Common myeloid progenitor, CD34-positive (primary cell): ENCODE measurements at places on chromosomes 3 and 15.
A peak's percentile ranks its signal among the peaks of the same experiment; 100 is the strongest.

- DNase-seq = peak; percentile 62
Measured at GRCh38 chr3:71006810-71007785, 576.4 kb downstream of the FOXP1 start.

DNA sequence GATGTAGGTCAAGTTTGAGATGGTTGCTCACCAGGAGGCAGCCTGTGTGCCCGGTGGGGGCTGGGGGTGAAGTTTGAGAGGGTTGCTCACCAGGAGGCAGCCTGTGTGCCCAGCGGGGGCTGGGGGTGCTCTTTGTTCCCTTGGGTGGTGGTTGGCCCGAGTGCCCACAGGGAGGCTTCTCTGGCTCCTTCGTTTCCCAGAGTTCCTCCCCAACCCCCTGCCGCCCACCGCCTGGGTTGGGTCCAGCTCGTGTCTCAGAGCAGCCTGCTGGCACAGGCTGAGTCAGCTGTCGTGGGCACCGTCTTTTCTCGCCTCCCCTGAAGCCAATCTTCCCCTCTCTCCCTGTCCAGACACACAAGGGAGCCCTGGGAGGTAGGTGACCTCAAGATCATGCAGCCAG lies 3.1 kb downstream of the APBA2 start:
- DNase-seq = no peak

GRCh38 chr3:103589770-103590169 lies 1155.0 kb downstream of the ZPLD1 start:
- DNase-seq = no peak

DNA sequence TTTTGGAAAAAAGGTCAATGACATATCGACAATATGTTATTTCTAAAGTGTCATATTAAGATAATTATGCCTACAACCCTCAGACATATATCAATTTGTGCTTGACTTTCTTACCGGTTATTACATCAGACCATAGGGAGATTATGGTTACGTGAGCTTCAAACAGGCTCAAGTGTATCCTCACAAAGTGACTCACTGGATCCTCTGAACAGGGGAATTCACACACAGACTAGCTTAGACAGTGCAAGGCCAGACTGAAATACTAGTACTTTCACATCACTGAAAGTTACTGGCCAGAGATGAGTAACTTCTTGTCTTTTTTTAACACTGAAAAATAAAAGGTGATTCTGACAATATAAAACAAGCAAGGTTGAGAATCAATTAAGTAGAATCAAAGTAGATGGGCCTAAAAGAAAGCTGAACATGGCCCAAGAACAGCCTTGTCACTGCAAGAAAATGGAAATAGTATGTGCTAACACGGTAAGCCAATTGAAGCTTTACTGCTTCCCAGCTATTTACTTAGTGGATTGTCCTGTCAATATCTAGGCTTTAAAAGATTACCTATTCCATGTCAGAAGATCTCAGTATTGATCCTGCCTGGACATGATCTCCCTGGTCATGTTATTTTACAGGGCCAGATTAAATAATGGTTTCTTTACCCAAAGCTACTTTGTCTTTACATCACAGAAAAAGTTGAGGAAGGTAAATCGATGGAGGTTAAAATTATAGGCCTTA lies 848.6 kb downstream of the ROBO1 start:
- DNase-seq = no peak

DNA sequence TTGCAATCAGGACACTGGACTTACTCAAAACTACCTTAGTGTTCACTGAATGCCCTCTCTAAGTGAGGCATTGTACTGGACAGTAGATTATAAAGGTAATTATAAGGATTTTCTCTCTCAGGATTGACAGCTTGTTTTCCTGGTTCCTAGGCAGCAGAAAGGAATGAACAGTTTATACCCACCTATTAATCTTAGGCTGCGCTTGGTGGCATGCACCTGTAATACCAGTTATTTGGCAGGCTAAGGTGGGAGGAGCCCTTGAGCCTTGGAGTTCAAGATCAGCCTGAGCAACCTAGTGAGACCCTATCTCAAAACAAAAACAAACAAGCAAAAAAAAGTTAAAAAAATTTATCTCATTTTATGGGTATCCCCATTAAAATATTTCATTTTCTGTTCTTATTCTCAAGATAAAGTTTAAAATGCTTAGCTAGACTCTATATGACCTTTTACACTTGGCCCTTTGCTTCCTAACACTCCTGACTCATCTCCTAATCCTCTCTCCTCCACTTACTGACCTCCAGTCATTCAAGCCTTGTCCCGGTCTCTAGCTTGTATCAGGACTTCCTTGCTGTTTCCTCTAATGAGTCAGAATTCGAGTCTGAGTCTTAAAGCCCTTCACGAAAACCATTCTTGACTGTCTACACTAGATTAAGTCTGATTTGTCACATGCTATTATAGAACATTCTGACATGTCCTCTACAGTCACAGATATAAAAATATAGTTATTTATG lies 348.6 kb downstream of the NLGN1 start:
- DNase-seq = peak; percentile 37

DNA sequence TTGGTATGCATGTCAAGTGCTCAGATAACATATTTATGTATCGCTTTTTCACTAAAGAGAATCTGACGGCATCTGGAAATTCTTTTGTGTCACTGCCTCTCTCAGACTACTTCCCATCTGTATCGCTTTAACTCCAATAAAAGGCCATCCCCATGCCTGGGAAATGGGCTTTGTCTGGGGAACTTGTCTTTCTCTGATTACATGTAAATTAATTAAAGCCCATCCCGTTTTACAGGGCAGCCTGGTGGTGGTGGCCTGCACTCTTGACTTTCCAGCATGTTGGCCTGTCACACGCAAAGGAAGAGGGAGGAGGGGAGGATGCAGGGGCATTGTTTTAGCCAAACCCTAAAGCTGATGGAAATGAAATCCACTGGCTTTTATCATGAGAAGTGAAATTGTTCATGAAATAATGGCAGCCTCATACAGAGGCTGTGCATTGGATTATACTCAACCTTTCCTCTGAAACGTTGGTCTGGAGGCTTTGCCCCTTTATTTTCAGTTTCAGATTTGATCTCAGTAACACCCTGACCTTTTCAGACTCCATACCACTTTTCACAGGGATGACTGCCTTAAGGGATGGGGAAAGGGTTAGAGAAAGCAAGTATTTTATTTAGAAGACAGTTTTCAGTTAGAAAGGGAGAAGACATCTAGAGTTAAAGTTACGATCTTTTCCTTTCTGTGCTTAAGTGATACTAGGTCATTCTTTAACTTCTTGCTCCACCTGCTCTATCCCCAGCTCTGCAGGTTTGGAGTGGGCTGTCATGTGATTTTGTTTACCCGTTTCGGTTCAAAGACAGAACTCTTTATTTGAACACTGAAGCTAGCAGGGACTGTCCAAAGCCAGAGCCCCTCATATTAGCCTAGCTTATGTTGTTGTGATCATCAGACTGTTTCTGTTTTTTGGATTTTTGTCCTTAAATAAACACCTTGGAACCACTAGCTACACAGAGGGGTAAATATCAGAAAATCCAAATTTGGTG lies 94.6 kb upstream of the CTDSPL start:
- no peak for DNase-seq

DNA sequence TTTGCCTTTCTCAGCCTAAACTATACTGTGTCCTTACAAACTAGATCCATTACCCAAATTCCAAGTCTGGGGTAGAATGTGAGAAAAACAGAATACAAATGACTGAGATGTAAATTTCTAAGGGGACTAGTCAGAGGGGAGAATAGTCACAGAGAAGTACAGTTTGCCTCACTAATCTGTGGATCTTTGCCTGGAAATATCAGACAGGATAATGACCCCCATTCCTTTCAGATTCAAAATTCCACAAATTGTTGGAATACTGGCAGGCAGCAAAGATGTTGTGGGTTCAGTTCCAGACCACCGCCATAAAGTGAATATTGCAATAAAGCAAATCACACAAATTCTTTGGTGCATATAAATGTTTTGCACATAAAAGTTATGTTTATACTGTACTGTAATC lies 762.8 kb upstream of the NR2F2 start:
- no peak for DNase-seq

- no peak for DNase-seq
Measured at GRCh38 chr3:22779737-22780136, 423.4 kb upstream of the UBE2E2 start.

DNA sequence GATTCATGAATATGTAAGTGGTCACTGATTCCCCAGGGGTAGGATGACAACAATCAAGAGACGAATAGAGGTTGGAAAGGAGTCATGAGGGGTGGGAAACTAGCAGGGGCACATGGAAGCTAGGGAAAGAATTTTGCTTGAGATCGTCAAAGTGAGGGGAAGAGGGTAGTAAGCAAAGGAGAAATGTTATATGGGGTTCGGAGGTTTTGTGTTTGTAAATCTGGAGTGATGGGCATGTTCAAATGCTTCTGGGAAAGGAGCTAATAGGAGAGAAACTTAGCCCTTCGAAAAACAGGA lies 7.9 kb downstream of the RPL14 start:
- DNase-seq = no peak

DNA sequence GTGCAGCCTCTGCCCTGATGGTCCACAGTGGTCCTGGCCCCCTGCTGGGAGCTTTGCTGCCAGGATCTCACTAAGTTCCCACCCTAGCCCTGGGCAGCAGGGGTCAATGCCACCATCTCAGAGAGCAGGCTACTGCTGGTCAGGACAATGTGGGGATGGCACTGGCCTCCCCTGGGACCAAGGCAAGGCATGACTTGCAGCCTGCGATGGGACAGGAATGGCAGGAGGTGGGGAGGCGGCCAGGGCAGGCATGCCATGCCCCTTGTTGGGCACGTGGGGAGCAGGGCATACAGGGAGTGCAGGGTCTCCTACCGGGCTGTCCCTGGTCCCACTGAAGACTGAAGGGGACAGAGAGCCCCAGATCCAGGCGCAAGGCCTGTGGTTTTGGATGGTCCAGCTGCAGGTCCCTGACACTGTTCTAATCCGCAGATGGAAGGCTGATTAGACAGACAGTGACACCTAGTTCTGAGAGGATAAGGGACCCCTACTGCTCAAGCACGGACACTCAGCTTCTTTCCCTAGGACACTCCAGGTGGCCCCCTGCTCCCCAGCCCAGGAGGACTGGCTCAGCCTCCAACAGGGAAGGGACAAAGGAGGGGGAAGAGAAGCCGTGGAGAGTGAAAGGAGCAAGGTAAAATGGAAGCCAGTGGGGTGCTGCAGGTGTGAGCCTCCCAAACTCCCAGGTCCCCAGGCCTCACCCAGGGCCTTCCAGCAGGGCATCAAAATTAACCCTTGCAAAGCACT lies 69.2 kb upstream of the RPL32 start:
- DNase-seq = no peak

DNA sequence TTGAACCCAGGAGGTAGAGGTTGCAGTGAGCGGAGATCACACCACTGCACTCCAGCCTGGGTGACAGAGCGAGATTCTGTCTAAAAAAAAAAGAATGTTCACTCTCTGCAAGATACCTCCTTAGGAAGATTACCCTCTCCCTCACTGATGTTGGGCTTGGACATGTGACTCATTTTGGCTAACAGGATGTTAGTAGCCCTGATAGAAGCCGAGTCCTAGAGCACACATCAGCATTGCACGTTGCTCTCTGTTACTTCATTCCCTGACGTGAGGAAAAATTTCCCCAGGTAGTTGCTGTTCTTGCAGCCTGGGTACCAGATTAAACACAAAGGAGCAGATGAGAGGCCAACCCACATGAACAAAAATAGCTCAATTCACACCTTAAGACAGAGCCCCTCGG lies 78.1 kb upstream of the PRICKLE2 start:
- no peak for DNase-seq
